Stimulated activated naive CD8-positive, alpha-beta T cell treated with anti-CD3 and anti-CD28 coated beads, Interleukin-15, amount 100 ng/mL, for 72 hours (primary cell): ENCODE measurements at places on chromosomes 16 and 17.

- DNase-seq: no peak
Observed at GRCh38 chr16:2973605-2974318, 4.6 kb downstream of the PAQR4 start.

DNA sequence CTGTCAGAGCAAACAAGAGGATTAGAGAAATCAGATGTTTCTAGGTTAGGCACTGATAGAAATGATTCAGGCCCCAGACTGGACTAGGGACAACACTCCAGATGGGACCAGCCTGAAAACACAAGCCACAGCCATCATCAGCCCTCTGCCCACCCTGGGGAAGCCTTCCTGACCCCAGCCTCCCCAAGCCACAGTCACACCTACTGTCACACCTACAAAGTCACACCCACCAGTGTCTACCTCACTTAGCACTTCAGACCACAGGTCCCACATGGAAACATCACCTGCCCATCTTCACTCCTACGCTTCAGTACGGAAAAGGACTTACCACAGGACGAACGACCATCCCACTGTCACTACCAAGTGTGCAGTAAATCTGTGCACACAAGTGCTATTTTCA, 197.9 kb downstream of the ZFHX3 start:
- DNase-seq: no peak

GRCh38 chr17:58974354-58974753, 132.3 kb downstream of the TRIM37 start:
- DNase-seq: no peak

DNA sequence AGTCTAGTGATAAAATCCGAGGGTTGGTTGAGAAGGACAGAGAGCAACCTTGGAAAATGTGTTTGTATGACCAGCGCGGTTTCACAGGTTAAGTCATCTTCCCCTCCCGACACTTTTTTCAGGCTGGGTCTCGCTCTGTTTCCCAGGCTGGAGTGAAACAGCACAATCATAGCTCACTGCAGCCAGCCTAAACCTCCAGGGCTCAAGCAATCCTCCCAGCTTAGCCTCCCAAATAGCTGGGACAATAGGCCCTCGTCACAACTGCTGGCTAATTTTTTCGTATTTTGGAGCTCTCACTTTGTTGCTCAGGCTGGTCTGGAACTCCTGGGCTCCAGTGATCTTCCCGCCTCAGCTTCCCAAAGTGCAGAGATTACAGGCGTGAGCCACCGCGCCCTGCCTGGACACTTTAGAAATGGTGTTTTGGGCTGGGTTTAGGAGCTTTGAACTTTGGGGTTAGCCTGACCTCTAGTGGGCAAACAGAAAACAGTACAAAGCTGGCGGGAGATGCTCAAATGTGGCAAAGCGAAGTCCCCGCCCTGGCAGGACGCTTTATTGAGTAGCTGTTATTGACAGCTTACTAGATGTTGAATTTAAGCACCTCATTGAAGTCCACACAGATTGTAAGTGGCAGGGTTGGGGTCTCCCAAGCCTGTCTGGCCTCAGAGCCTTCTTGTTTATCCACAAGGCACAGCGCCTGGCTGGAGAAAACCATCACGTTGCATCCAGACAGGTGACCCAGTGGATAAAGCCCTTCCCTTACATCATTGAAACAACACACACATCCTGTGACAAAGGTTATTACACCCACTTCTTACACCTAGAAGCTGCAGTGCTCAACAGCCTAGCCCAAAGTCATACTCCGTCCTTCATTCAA, 34.7 kb upstream of the RBBP6 start:
- DNase-seq: peak; percentile 47

DNA sequence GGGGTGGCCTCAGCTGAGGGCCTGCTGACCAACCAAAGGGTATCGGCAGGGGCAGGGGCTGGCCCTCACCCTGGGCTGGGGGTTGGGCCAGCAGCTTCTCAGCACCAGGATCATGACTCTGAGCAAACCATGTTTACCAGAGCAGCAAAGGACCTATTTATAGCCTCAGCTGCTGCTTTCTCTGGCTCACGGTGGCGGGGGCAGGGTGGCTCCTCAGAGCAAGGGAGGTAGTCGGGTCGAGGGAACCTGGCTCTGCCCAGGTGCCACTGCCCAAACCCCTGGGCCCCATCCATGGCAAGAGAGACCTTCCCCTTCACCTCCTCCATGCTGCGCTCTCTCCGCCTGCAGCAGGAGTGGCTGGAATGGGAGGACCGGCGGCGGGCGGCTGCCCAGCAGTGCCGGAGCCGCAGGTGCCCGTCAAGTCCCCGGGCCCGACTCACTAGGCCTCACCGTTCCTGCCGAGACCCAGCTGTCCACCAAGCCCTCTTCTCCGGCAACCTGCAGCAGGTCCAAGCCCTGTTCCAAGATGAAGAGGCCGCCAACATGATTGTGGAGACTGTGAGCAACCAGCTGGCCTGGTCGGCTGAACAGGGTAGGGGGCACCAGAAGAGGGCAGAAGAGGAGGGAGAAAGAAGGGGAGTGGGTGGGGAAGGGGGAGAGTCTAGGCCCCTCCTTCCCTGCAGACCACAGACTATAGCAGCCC, at the start of gene ASB16:
Gene ASB16, plus strand, starts transcription at position 206 of the 703 bp plus-strand sequence. Its CDS starts 86 bp downstream, at position 292.
- DNase-seq: no peak

DNA sequence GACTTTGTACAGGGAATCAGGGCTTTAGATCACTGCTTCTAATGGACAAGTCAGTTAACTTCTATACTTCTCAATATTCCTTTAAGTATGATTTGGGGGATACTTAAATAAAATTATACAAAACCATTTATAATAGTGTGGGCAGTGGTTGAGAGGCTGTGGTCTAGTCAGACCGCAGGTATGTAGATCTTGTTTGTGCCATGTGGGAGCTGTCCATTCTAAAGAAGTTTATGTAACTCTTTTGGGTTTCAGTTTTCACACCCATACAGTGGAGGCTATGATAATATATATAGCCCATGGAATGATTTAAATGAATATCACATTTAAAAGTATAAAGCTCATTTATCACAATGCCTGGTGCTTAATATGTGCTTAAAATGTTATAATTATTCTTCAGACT, 654.3 kb upstream of the KIF2B start:
- DNase-seq: no peak

DNA sequence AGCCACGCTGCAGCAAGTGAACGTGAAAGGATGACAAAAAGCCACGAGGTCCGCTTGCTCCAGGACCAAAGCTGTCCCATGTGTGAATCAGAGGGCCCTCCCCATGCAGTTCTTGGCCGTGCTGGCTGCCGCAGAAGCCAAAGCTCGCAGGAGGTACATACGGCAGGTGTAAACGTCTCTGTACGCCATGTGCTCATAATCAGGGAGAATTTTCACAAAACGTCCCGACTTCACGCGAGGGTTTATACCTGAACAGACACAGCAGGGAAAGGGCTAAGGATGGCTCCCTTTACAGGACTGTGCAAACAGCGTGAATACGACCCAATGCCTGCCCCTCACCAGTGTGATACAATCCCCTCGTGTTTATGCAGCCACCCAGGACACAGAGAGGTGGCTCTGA, 25.3 kb downstream of the FBXO31 start:
- no peak for DNase-seq
